ENCODE measurements at places on chromosomes 16 and 17.

DNA sequence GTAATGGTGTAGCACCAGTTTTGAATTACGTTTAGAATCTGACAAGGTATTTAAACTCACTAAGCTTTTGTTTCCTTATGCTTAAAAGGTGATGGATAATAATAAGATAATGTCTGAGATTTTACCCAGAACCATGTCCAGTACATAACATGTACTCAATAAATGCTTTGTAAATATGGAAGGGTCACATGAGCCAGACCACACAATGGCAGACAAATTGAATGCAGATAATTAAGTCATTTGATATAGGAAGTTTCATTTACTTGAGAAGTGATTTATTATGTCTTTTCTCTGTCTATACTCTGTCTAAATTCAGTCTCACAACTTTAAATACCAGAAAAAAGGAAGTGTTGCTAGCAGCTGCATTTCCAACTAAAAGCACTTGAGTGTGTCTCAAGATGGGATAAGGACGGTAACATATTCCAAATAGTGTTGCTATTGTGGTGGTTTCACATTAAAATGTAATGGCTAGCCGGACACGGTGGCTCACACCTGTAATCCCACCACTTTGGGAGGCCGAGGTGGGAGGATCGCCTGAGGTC is 52.5 kb upstream of the DHX40 start:
- no peak for DNase-seq

- no peak for DNase-seq
Observed at GRCh38 chr17:28572259-28573039, 1.1 kb upstream of the PIGS start.

DNA sequence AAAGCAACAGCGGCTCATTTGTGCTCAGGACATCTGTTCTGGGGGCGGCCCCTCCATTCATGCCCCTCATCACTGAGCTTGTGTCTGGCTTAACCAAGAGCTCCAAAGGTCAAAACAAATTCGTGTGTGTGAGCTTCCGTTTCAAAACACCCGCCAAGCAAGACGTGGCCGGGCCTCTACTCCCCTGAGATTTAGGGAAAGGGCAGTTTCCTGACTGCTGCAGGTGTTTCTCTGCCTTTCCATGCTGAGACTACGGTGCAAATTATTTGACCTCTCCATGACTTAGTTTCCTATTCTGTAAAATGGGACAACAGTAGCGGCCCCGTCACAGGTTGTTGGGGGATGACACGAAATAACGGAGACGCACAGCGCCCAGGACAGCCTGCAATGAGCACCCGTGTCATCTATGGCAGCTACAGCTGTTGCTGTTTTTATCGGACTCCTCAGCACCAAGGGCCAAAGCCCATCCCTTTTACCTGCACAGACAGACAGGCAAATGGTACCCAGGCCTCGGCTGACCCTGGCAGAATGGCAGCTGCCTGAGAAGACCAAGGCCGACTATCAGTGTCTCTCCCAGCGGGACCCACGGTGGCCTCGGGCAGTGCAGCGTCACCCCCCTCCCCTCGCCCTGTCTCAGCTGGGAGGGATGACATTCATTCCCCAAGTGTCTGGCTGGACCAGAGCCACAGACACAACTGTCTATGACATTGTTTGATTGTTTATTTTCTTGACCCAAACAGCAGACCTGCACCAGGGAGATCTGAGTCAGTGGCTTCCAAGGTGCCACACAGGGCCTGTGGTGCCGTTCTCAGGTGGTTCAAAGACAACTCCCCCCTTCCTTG is 50.7 kb upstream of the DOC2B start:
- DNase-seq, result no peak

DNA sequence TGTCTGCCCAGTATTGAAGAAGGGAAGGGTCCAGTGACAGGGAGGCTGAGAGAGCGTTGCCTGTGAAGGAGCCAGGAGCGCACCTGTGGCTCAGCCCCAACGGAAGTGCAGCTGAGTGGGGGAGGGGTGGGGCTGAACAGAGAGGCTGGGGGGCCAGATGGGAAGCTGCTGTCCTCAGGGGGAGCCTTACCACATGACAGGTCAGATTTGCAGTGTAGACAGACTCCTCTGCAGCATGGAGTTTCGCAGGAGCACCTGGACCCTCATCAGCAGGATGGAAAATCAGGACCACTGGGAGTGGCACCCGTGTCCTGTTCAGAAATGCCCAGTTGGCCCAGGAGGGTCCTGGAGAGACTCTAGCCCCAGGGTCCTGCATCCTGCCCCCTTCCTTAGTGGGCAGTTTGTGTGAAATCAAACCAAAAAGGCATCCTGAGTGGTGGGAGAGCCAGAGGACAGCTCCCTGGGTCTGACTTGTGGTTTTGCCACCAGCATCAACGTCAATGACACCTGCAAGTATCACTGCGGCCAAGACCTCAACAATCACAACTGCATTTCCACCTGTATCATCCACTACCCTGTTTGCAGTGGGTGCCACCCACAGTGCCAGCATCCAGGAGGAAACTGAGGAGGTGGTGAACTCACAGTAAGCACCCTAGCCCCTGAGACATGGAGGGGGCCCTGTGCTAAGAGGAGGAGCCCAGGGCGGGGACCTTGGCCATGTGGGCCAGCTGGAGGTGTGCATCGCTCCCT is 7.8 kb downstream of the CD300A start:
- no peak for DNase-seq

- no peak for DNase-seq
Observed at GRCh38 chr16:50697881-50698767, 4.7 kb downstream of the NOD2 start.

GRCh38 chr16:78116946-78117345 is 17.5 kb downstream of the WWOX start:
- DNase-seq, result no peak

DNA sequence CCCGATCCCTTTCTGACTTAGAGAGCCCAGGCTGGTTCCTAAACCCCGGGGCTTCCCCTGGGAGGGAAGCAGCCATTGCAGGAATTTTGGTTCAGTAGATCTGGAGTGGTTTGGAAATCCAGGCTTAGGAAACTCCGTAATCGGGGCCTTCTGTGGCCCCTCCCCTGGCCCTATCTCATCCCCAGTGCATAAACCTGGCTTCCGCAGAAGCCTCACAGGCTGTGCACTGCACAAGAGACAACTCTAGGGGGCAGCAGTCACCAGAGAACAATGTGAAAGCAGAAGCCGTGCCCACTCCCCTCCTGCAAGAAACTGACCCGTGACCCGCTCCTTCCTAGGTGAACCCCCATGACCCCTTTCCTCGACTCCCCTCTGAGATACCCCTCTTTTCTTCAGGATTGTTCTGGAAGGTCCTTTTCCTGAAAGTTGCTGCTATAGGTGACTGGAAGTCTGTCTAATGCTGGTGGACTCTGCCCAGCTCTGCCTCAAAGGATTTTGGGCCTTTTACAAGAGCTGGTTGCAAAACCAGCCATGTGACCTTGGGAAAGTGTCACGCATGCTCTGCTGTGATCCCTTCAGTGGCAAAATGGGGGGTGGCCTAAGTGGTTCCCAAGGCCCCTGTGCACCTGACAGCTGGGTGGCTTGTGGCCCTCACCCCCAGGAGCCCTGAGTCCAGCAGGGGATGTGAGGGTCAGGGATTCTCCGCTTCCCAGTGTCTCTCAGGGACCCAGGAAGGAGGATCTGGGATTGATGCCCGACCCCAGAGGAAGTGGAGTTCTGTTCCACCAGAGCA is 14.4 kb downstream of the GUCY2D start:
- peak; percentile 72 for DNase-seq

DNA sequence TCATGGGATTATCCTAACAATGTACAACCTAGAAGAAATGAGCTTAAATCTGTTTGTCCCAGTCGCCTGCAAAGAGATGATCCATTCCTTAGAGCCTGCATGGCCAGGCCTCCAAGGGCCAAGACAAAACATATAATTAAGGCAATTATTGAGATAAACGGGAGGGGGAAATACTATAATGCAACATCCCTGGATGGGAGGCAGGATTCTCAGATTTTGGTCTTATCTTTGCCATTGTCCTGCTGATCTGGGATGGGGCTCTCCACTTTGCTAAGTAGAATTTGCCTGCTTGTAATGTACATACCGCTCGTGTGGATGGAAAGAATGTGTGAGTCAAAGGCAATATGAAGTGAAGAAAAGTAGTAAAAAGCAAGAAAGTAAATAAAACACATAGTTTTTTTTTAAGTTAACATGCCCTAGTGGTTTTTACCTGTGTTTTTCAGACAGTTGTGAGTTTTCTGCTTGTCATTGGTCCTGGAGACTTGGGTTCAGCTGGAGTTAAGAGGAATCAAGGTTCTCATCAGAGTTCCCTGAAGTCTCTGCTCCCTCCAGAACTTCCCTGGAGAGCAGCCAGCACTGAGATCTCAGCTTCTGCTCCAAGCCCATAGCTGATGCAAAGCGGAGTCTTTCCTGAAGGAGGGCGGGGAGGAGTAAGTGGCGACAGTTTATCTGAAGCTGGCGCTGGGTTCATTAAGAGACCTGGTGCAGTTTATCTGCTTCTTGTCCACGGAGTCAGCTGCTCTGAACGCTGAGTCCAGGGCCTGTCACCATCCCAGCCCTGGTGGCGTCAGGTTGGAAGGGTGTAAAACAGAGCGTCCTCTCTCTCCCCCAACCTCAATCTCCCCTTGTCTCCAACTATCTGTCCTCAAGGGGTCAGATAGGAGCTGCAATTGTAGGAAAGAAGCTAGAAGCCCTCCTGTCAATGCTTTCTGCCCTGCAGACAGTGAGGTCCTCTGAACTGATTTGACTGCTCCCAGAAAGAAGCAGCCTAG is 30.1 kb downstream of the HOXB1 start:
- no peak for DNase-seq

- DNase-seq, result no peak
Observed at GRCh38 chr17:77054936-77055335, 85.8 kb upstream of the SEC14L1 start.

GRCh38 chr17:9367156-9367555 is 208.5 kb downstream of the STX8 start:
- no peak for DNase-seq

DNA sequence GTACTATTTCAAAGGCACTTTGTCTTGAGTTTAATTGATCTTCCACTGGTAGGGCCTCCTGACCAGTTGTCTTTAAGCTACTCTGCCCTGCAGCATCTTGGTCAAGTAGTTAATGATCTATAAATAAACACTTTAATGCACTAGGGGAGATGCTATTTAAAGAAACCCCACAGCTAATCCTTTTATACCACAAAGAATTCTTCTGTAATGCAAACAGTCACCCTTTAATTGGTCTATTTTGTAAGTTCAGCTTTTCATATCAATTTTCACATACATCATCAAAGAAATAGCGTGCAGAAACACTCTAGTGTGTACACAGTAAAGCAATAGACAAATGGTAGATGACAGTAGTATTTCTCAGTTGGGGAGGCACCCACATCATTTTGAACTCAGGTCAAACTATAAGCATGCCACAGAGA is 70.3 kb downstream of the PMP22 start:
- no peak for DNase-seq

GRCh38 chr17:76642032-76642561 is 1.5 kb downstream of the ST6GALNAC1 start:
- DNase-seq, result no peak

- DNase-seq, result peak; percentile 72
Observed at GRCh38 chr16:27238016-27238587, 30.5 kb downstream of the NSMCE1 start.

GRCh38 chr16:51163894-51164566 is 13.0 kb upstream of the SALL1 start:
- DNase-seq, result no peak

DNA sequence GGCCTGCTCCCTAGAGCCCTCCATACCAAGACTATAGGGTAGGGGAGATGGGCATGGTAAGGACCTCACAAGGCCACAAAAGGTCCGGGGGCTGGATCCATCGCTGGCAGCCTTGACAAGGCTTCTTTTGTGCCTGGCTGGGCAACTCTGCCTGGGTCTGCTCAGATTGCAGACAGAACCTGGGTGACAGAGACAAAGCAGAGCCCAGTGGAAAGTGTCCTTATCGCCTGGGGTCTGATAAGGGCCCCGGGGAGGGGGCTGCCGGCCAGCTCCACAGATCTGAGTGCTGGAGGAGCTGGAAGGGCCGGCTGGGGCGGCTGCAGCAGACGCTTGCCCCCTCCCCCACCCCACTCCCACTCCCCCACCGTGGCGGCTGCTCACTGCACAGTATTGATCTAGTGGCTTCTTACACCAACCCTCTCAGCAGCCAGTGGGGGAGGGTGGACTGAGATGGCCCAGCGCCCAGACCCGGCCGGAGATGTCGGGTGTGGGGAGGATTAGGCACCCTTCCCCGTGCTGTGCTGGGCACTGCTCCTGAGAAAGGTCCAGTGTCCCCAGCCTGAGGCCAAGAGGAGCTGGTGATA is 7.2 kb downstream of the MMP15 start:
- no peak for DNase-seq

- DNase-seq, result no peak
Observed at GRCh38 chr17:74018115-74018514, 185.4 kb upstream of the RPL38 start.

DNA sequence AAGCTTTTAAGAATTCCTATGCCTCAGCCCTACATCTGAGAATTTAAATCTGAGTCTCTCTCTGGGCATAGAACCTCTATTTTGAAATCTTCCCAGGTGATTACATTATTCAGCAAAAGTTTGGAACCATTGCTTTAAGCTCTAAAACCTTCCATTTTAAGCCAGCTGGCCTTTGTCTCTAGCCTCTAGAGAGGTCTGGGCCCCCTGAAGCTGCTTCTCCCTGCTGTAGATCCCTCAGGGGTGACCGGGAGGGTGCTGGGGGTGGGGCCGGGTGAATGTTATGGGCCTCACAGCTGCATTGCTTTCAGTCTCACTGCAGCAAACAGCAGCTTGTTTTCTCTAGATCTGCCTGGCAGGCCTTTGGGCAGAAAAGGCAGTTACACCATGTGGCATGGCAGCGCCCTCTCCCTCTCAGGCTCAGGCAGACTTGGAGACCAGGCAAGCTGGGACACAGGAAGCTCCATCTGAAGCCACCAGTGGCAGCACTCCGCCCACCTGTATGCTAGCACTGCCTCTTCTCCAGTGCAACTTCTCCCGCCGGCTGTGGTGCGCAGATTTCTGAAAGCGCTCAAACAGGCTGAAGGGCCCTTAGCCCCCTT is 66.3 kb downstream of the MPRIP start:
- DNase-seq, result no peak

- DNase-seq, result peak; percentile 54
Observed at GRCh38 chr17:40531051-40531991, 29.9 kb upstream of the TNS4 start.

DNA sequence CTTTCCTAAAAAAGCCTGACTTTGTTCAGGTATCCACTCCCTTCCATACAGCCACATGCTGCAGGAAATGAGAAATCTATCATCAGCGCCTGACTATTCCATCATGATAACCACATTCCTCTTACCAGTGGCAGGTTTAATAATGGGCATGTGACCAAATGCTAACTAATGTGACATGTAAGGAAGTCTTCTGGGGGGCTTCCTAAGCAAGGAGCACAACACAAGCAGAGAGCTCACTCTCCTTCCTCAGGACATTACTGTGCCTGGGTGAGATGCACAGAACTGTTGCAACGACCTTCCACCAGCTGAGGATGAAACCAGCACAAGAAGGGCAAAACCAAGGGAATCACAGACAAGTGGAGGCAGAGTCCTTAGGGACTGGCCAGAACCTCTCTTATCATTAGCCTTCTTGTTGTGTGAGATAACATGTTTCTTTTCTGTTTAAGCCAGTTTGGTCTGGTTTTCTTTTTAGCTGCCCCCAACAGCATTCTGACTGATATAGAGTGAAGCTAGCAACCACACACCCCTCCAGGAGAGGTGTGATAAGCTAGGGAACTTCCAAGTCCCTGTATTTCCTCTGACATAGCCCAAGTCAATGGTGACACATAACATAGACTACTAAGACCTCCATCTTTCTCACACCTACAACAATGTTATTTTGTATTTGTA is 16.9 kb downstream of the MYO1D start:
- no peak for DNase-seq

- no peak for DNase-seq
Observed at GRCh38 chr17:81494626-81495377, 17.8 kb downstream of the ACTG1 start.

Measured in coronary artery (tissue), 2 donors.